ENCODE measurements at places on chromosomes 6 and 20.

- DNase-seq: no peak
These were observed 211.6 kb upstream of the ZNF217 start for GRCh38 chr20:53804920-53805894.

- DNase-seq: no peak
These were observed 46.0 kb downstream of the DSTN start for GRCh38 chr20:17615645-17616479.

DNA sequence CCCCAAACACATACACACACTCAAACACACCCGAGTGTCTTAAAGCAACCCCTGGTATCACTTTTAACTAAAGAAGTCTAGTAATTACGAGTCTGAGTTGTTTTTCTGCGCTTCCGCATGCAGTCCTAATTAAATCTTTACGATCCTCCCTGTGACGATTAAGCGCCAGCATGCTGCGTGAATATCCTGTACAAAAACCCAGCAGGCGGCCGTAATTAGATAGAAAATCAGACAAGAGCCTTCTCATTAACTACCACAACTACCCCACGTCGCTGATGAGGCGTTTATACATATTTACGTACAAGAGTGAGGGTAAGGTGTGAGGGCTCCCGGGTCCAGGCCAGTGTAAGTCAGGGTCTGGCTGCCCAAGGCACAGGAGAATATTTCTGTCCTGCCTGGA, 8.1 kb downstream of the TFAP2B start:
- no peak for DNase-seq

GRCh38 chr6:40253420-40253819, 319.2 kb upstream of the MOCS1 start:
- no peak for DNase-seq

DNA sequence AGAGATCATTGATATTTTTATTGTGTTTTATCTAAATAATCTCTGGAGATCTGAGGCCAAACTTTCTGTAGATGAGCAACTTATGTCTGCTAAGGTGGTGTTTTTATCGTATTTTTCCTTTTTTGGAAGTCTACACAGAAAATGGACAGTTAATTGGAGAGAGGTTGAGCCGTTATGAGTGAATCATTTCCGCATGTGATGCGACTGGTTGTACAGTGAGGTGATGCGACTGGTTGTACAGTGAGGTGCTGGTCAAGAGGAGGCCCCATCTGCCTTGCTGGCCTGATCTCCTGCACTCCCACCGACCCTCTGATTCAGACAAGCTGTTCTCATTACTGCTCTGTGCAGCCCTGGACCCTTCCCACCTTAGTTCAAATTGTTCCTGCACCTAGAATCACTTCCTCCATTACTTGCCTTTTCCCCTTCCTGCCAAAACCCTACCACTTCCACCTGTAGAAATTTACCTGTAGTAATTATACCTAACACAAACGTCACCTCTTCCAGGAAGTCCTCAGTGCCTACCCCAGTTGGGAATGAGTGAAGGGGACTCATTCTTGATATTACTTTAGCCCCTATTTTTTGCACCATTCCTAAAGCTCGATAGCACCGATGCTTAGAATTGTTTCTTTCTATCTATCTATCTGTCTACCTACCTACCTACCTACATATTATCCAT, 100.3 kb downstream of the ZDHHC14 start:
- no peak for DNase-seq

GRCh38 chr20:60967431-60968316, 284.4 kb upstream of the CDH4 start:
- no peak for DNase-seq

All from activated CD8-positive, alpha-beta memory T cell treated with anti-CD3 and anti-CD28 coated beads for 4 hours (primary cell).